Naive thymus-derived CD8-positive, alpha-beta T cell (primary cell): ENCODE measurements at places on chromosomes 11 and 22. TPM values are rescaled to one million over a fixed set of nuclear protein-coding genes. Genes with fewer than 3 reads are reported as not detected.

Gene CARD16
- total RNA-seq: 41.5 TPM

Gene ESAM
- 2.8 TPM for total RNA-seq

Gene CNIH2
- 2.8 TPM for total RNA-seq

Gene LRP4
- total RNA-seq: not detected

Gene KCNK7
- total RNA-seq: 2.4 TPM

Gene C11orf97
- not detected for total RNA-seq

Gene MCM5
- 68.1 TPM for total RNA-seq

Gene CRYBB2
- not detected for total RNA-seq

Gene CCDC116
- total RNA-seq: 0.34 TPM
